ENCODE measurements at places on chromosomes 4 and X.

DNA sequence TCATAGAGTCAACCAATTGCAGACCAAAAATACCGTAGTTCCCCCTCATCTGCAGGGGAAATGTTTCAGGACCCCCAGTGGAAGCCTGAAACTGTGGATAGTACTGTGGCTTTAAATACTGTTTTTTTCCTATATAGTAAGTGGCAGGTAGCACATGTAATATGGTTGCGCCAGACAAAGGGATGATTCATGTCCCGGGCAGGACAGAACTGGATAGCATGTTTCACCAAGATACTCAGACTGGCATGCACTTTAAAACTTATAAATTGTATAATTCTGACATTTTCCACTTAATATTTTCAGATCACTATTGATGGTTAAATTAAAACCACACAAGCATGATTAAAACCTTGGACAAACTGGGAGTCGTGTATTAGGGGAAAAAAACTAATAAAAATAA, 276.3 kb upstream of the AGA start:
- DNase-seq, result no peak

GRCh38 chr4:139801895-139802294, 136.3 kb downstream of the MGST2 start:
- DNase-seq, result no peak

- no peak for DNase-seq
Observed at GRCh38 chrX:130197464-130197863, 25.7 kb downstream of the RAB33A start.

GRCh38 chrX:154354013-154354412, 20.4 kb downstream of the FLNA start:
- no peak for DNase-seq

DNA sequence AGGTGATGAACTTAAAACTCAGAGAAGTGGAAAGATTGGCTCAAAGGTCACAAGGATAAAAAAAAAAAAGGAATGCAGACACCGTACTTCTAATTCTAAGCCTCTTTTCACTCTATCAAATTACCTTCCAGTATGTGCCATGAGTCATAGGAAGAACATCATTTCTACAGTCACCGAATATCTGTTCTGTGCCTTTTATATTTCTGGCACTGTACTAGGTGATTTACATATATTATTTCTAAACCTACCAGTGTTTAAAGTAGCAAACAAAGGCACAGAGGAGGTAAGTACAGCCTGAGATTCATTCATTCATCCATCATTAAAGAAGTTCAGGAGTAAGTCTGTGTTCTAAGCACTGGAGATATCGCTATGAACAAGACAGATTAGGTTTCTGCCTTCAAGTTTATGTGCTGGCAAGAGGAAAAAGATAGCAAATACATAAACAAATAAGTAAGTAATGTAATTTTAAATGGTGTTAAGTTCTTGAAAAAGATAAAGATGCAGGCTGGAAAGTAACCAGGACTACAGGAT, 65.3 kb downstream of the PALLD start:
- no peak for DNase-seq

GRCh38 chr4:44914748-44915147, 188.4 kb upstream of the GNPDA2 start:
- DNase-seq, result no peak

DNA sequence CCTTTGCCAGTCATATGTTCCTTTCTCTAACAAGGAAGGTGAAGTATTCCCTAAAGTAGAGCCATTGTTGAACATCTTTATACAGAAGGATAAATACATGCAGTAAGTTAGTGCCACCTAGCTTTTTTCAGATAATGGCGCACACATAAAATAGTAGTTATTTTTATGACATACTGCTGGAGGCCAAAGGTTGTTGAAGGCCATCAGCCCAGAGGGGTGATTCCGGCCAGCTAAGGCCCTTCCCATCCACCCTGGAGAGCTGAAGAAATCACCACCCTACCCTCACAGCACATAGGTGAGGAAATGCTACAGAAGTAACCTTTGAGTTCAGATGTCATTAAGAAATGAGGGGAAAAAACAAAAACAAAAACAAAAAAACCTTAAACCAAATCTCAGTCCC, 102.2 kb upstream of the MAP3K15 start:
- DNase-seq, result no peak

GRCh38 chr4:55931833-55932232, 16.9 kb upstream of the CEP135 start:
- DNase-seq, result peak; percentile 62

- no peak for DNase-seq
Observed at GRCh38 chrX:66045894-66046293, 6.0 kb upstream of the VSIG4 start.

- DNase-seq, result no peak
Observed at GRCh38 chrX:141632124-141632523, 42.6 kb downstream of the SPANXA2 start.

GRCh38 chrX:42694260-42694815, 83.6 kb downstream of the PPP1R2C start:
- DNase-seq, result no peak

DNA sequence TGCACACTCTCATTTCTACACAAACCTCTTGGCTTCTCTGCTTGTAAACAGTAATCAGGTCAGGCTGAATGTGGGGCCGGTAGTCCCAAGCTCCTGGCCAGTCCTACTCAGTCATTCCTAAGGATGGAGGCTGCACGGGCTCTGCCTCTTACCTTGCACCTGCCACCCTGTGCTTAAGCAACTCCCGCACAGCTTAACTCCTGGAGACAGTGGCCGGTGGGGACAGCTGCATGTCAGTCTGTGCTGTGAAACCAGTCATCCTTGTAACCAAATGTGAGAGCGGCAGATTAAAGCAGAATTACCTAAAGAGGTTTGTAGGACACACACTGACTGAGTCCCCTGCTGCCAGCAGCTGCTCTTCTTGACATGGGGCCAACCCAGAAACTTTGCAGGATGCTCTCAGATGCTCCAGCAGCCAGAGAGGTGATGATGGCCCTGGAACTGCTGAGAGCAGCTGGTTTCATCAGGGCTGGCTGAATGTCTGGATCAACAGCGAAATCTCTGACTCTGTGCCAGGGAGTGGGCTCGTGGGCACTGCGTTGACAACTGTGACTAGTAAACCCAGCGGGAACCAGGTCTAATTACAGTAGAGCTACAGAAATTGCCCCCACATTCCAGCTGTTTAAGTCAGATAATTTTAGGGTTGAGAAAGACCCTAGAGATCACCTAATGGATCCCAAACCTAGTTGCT, 123.7 kb downstream of the ANAPC4 start:
- no peak for DNase-seq
